ENCODE measurements at places on chromosomes 6 and 20.

GRCh38 chr6:56949925-56950495 lies 4.9 kb upstream of the BEND6 start:
- no peak for DNase-seq

GRCh38 chr20:4084096-4084495 lies 68.7 kb upstream of the RNF24 start:
- no peak for DNase-seq

GRCh38 chr6:163963205-163964120 lies 548.9 kb downstream of the QKI start:
- DNase-seq = no peak

DNA sequence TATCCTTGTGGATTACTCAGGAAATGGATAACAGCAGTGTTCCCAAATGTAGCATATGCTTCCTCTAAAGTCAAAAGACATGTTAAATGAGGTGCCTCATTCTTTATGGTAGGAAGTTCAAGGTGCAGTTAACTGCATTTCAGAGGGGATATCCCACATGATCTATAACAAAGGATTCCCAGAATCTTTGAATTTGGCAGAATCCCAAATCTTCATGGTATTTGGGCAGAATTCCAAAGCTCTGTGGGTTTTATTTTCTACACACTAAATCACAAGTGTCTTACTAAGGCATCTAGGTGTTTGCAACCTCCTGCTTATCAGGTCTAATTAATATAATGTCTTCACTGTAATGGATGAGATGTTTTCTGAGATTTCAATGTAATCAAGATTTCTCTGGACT lies 364.3 kb upstream of the MAN1A1 start:
- no peak for DNase-seq

- DNase-seq = no peak
Measured at GRCh38 chr6:110520992-110521543, 44.7 kb upstream of the SLC22A16 start.

GRCh38 chr20:20446425-20447015 lies 78.6 kb downstream of the INSM1 start:
- DNase-seq = no peak

- no peak for DNase-seq
Measured at GRCh38 chr6:53378208-53378607, 29.5 kb upstream of the ELOVL5 start.

GRCh38 chr6:119423996-119424395 lies 74.4 kb upstream of the MAN1A1 start:
- no peak for DNase-seq

DNA sequence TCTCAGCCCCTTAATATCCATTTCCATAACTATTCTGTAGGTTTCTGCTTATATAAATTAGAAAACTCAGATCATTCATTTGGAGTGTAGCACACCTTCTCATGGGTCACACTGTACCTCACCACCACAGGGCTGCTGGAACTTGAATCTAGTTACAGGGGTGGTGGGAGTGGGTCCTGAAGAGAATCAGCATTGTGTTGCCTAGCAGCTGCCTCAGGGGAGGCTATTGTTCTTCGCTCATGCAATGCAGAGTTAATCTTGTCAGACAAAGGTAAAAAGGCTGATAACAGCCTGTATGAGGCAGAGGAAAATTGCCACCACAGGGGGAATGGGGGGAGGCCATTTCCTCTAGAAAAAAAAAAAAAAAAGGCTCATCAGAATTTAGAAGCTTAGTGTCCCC lies 496.0 kb upstream of the ADGRB3 start:
- no peak for DNase-seq

- DNase-seq = no peak
Measured at GRCh38 chr6:137709424-137710236, 157.4 kb upstream of the TNFAIP3 start.

GRCh38 chr6:107075951-107076381 lies 39.3 kb downstream of the BEND3 start:
- no peak for DNase-seq

DNA sequence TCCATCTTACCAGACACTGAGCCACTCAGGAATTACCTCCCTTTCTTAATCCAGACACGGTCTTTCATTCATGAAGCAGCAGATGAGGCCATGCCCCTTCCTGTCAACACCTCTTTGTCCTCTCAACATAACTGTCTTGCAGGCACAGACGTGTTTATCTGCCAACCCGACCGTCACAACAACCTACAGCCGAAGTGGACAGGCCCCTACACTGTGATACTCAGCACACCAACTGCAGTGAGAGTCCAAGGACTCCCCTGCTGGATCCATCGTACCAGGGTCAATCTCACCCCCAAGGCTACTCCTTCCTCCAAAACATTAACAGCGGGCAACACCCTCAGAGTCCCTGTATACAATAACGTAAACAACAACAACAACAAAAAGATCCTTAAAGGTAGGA lies 30.6 kb upstream of the ULBP3 start:
- DNase-seq = no peak

DNA sequence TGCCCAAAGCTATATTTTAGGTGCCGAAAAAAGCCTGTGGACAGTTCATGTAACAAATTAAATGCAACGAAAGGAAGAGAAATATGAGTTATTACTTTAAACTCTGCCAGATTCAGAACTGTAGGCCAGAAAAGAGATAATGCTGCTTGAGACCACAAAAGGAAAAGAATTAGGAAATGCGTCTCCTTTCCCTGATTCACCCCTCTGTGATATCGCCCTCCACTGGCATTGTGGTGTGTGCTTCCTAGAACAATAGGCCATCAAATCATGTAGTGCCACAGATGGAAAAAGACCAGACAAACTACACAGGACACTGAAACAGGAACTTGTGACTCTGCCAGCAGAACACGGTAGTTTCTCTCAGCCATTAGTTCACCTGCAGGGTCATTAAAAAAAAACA lies 14.7 kb upstream of the LAMA4 start:
- no peak for DNase-seq

DNA sequence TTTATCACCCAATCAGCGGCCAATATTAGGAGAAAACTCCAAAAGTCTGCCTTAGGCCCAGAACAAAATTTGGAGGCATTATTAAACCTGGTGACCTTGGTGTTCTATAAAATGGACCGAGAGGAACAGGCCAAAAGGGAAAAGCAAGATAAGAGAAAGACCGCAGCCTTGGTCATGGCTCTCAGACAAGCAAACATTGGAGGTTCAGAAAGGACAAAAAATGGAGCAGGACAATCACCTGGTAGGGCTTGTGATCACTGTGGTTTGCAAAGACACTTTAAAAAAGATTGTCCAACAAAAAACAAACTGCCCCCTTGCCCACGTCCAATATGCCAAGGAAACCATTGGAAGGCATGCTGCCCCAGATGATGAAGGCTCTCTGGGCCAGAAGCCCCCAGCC lies 31.2 kb downstream of the CEP85L start:
- no peak for DNase-seq

DNA sequence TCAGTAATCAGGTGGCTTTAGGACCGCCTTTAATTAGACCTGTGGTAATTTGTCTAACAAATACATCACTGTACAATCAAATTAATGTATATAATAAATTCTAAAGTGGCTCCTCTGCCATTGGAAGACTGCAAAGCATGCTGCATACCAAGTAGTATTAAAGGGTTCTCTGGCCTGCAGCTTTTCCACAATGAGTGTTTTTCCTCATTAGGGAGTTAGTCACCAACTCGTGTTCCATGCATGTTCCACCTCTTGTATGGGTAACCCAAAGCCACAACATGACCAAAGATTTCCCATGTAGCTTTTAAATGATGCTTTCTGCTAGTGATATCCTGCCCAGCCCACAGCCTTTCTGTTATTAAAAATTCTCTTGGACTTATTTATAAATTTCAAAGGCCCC lies 218.7 kb downstream of the FUT9 start:
- no peak for DNase-seq

DNA sequence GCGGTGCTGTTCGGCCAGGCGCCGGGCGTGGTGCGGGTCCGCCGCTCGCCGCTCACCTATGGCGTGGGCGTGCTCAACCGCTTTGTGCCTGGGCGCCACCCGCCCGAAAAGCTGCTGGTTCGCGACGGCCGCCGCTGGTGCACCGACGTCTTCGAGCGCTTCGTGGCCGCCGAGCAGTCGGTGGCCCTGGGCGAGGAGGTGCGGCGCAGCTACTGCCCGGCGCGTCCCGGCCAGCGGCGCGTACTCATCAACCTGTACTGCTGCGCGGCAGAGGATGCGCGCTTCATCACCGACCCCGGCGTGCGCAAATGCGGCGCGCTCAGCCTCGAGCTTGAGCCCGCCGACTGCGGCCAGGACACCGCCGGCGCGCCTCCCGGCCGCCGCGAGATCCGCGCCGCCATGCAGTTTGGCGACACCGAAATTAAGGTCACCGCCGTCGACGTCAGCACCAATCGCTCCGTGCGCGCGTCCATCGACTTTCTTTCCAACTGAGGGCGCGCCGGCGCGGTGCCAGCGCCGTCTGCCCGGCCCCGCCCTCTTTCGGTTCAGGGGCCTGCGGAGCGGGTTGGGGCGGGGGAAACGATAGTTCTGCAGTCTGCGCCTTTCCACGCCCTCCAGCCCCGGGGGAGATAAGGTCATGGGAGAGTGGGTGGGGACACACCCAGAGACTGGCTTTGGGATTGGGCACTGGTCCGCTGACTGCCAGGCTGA lies 15.7 kb downstream of the ADISSP start:
- DNase-seq = no peak

GRCh38 chr6:161393839-161394364 lies 120.0 kb upstream of the AGPAT4 start:
- peak; percentile 57 for DNase-seq

- no peak for DNase-seq
Measured at GRCh38 chr20:57479196-57479595, 45.7 kb downstream of the CTCFL start.

- DNase-seq = no peak
Measured at GRCh38 chr20:53227523-53227922, 255.4 kb downstream of the TSHZ2 start.

- DNase-seq = no peak
Measured at GRCh38 chr20:16462711-16463110, 110.5 kb downstream of the KIF16B start.

GRCh38 chr6:5941188-5941587 lies 65.5 kb downstream of the NRN1 start:
- DNase-seq = no peak

- peak; percentile 69 for DNase-seq
Measured at GRCh38 chr6:150456466-150456865, 87.7 kb downstream of the IYD start.

DNA sequence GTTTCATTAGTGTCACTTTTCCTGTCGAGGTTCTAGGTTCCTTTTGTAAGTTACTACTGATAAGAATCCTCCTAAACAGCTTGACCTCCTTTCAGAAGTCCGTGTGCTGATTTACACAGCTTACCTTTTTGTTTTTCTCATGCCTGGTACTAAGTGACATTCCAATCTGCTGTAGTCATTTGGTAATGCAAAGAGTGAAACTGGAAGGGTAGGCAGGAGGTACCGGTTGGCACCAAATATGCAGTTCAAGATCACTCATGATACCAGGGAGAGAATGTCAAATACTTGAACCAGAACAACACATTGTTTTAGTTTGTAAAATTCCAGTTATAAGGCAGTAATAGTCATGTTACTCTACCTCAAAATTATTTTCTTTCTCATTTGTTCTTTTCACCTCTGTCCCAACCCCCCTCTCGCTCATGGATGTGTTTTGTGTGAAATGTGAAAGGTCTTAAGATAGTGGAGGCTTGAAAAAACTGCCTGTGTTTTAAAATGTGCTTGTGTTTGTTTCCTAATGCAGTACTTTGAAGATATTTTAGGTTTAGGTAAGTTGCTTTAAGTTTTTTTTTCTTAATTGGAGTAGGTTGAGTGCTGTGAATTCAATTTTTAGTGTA lies 23.2 kb downstream of the AFDN start:
- no peak for DNase-seq

- DNase-seq = no peak
Measured at GRCh38 chr6:18431581-18431980, 44.4 kb downstream of the RNF144B start.

Measured in HuH-7 (cell line).